ENCODE measurements at places on chromosomes 6 and 20.

- peak; percentile 38 for DNase-seq
Observed at GRCh38 chr20:19995220-19995863, 21.8 kb upstream of the NAA20 start.

- DNase-seq = no peak
Observed at GRCh38 chr6:140108167-140108566, 733.7 kb upstream of the CITED2 start.

- DNase-seq = no peak
Observed at GRCh38 chr6:134529921-134530320, 212.0 kb upstream of the SGK1 start.

DNA sequence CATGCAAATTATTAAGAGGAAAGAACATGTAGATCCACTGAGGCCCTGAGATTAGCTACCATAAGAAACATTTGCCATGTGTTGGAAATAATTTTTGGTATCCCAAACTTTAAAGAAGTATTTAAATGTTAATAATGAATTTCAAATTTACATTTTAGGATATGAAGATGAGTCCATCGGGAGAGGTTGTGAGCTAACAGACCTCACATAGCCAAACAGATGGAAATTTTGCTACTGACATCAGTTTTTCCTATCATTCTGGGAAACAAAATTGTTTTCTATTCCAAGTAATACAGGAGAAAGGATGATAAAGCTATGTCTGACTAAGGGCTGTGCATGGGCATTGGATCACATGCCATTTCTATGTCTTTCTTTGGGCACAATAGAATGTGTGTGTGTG is 809.6 kb downstream of the TENT5A start:
- no peak for DNase-seq

GRCh38 chr20:10200330-10200729 is 18.3 kb upstream of the SNAP25 start:
- DNase-seq = no peak

DNA sequence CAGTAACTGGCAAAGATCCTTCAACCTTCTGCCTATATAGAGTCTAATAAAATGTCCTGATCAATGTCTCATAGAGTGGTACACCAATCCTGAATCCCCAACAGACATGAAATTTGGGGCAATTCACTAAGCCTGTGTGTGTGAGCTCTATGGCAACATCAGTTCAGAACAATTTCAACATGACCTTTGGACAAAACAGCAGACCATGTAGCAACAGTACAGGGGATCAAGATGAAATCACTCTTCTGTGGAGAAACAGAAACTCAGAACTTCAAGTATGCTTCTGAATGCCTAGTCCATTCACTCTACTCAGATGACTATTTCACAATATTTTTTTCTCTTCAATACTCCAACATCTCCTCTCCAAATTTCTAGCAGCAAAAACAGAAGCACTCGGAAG is 49.1 kb upstream of the OPRM1 start:
- no peak for DNase-seq

- DNase-seq = no peak
Observed at GRCh38 chr6:164359441-164359840, 944.9 kb downstream of the QKI start.

DNA sequence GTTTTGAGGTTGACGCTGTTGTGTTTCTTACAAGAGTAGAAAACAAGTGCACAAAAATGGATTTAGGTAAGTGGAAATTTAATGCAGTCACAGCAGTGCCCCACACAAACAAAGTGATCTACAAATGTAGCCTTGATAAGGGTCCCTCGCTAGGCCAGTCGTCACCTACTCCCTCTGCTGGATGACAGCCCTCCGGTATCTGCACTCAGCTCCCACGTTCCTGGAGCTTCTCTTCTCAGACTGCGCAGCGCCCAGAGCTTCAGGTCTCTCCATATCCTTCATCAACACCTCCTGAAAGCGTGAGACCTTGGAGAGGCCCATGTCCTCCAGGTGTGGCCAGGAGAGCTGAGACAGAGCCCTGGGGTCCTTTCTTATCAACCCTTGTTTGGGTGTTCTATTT is 58.3 kb upstream of the MAP3K4 start:
- DNase-seq = no peak

DNA sequence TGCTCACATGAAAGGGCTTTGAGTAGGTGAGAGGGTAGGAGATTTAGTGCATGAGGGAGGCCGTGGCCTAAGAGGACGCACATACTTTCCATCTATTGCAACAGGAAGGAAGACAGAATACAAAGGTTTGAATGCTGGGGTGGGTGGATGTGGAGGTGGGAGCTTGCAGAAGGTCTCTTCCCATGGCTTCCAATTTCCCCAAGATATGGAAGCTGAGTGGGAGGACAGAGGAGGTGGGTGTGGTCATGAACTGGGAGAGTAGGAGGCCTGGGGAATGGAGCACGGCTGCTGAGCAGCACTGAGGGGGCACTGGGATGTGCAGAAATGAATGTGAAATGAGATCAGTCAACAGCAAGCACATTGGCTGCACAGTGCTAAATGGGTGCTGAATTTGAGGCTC is 70.3 kb downstream of the SCML4 start:
- DNase-seq = no peak

DNA sequence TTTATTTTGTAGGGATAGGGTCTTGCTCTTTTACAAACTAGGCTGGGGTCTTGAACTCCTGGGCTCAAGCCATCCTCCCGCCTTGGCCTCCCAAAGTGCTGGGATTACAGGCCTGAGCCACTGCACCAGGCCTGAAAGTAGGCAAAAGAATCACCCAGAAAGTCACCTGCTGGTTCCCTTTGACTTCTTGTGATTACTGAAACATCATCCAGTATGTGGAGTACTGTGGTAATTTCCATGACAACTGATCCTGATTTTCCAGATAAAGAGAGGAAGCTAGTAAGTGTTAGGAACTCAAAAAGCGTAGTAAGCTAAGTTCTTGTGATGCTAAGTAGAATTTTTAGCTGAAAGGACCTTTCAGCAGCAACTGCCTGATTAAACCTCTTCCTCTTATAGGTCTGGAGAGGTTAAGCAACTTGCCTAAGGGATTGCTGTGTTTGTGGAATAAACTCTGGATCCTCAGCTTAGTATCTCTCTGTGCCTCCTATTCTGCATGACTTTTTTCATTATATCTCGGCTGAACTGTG is 16.8 kb downstream of the RALY start:
- DNase-seq = no peak

DNA sequence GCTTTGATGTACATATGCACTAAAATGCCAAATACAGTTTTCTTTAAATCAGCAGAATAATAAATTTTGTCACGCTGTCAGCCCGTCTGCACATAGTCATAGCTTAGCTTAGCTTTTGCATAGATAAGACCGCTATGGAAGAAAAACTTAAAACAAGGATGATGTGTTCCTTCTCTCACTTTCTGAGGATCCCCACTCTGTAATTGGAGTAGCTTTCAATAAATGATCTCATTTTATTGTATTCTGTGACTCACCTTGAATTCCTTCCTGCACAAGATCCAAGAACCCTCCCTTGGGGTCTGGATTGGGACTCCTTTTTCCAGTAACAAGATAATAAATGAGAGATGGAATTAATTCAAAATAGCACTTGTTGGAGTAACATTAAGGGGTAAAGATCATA is 186.2 kb downstream of the CDH26 start:
- no peak for DNase-seq

GRCh38 chr6:142811923-142812322 is 133.1 kb downstream of the HIVEP2 start:
- DNase-seq = no peak

DNA sequence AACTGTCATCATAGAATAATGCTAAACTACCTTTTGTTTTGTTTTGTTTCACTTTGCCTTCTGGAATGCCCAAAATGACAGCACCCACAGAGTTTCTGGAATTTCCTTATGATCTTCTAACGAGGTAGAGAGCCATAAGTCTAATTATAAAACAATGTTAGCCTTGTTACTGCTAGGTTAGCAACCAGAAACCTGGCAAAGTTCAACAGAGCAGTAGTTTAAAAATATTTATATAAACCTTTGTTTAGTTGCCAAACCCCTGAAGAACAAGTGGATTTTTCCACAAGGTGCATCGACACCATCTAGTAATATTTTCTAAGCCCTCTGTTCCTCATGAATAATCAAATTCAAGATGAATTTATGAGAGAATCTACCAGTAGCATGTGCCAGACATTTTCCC is 27.6 kb upstream of the IPCEF1 start:
- no peak for DNase-seq

GRCh38 chr6:107064579-107065065 is 36.6 kb downstream of the MTRES1 start:
- peak; percentile 57 for DNase-seq

GRCh38 chr6:152378169-152378568 is 259.0 kb downstream of the SYNE1 start:
- peak; percentile 86 for DNase-seq

DNA sequence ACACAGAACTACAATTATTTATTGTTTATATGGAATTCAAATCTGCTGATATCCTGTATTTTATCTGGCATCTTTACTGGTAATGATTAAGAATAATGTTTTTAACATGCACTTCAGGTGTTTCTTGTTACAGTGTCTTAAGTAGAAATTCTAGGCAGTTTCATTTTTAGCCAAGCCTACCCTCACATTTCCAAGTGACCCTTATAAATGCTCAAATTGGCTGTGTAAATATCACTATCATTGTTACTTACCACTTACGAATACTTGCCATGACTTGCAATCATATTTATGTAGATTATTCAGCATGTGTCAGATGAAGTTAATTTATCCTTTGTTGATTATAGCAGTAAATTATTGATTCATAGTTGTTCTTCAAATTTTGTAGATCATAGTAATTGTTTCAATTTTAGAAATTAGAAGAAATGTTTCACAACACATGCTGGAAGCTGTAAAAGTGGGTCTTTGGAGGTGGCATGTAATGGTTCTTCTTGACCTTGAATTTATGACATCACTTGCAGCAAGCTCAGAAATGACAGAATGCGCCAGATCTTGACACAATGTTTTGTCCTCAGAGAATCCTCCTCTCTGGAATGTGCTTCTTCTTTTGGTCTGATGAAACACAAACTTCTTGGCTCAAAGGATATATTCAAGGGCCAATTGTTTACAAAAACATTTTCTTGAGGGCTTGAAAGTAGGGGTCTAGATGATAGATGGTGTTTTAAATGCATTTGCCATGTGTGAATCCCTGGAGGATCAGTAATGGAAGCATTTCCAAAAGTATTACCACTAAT is 471.8 kb downstream of the COL12A1 start:
- DNase-seq = no peak

DNA sequence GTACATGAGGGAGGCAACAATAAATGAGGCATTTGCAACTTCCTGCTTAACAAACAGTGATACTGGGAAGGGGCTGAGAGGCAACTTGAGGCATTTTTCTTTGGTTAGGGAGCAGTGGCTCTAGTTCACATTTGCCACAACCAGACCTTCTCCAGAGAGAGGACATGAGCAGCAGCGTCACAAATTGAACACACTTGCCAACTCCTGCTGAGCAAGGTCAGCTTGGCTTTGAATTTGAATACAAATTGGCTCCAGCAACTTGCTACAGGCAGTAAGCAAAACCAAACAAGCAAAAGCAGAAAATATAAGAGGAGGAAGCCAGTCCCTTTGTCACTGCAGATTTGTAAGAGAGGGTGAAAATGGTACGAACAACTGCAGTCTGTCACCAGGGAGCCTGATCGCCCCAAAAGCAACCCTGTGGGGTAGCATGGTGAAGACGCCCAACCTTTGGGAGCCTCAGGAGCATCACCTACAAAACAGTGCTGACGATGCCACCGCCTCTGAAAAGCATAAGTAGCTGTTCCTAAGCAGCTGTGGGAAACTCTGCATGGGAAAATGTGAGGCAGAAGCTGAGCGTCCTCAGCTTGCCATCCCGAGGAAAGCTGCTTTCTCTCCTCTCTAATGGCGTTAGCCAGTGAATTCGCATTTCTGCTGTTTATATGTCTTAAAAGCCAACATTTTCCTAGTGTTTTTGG is 378.7 kb downstream of the RNGTT start:
- no peak for DNase-seq

DNA sequence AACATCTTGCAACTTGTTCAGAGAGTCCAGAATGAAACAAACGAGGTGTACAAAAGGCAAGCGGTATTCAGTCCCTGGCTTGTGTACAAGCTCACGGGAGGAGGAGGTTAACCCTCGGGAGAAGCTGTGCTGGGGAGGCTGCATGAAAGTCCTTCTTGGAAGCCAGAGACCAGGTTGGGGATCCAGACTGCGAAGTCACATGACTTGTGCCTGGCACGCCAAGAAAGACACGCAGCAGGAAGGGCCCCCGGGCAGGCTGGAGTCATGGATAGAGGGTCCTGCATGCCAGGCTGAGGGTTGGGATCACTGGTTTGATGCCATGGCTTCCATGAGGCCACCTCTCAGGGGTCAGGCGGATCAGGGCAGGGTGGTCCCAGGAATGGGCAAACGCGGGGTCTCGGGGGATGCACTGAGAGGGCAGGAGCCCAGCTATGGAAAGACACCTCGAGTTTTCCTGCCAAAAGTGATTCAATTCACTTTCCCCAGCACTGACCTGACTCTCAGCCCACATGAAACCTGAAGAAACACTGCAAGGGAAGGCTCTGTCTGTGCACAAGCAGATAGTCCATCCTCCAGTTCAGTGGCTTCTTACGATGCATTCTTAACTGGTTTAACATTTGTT is 79.4 kb downstream of the DLL1 start:
- no peak for DNase-seq

- no peak for DNase-seq
Observed at GRCh38 chr6:39440039-39440426, 117.5 kb upstream of the KCNK16 start.

- no peak for DNase-seq
Observed at GRCh38 chr20:57205606-57206219, 60.7 kb downstream of the BMP7 start.

- no peak for DNase-seq
Observed at GRCh38 chr20:16616317-16616716, 43.1 kb upstream of the KIF16B start.

GRCh38 chr6:14243597-14243996 is 126.0 kb downstream of the CD83 start:
- no peak for DNase-seq

DNA sequence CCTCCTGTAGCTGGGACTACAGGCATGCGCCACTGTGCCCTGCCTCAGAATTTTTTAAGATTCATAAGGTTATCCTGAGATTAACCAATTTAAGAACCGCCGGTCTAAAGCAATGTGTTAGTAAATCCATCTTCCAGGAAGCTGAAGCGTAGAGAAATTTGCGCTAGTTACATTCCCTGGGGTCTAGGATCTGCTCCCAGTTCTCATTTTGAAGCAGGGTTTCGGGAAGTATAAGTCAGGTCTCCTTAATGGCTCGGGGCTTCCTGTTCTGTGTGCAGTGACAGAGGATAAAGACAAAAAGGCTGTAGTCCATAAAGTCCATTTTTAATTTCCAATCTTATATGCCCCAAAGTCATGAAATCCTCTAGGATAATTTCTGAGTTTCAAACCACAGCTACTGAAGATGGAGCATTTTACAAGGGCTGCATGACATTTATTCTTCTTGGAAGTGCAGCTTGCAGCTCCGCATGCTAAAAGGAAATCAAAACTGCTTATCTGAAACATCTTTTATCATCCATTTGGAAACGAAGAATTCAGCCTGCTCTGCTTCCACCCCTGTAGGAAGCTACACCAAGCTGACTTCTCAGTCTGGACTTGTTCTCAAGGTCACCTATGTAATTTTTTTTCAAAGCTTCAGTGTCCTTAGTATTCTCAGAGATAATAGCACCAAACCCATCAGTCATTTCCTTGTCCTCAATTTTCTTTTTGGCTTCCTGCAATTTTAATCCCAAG is 326.1 kb downstream of the PRL start:
- no peak for DNase-seq

- DNase-seq = peak; percentile 67
Observed at GRCh38 chr20:62120990-62121775, 1.1 kb upstream of the LSM14B start.

GRCh38 chr20:13396826-13397225 is 175.8 kb downstream of the ISM1 start:
- DNase-seq = no peak

GRCh38 chr6:64553249-64553786 is 917.7 kb downstream of the PHF3 start:
- no peak for DNase-seq
